ENCODE measurements at places on chromosomes 2 and 18. TPM values are rescaled to one million over a fixed set of nuclear protein-coding genes. Genes with fewer than 3 reads are reported as not detected.

Gene TMEM198
- total RNA-seq, result 0.53 TPM

Gene CTDSP1
- total RNA-seq, result 84.8 TPM

Gene NCKAP5
- total RNA-seq, result under 0.01 TPM

Gene MC4R
- total RNA-seq, result not detected

Gene ERCC3
- total RNA-seq, result 28.3 TPM

Gene KCNS3
- total RNA-seq, result 0.18 TPM

Gene COLEC11
- not detected for total RNA-seq

Gene HSBP1L1
- 19.3 TPM for total RNA-seq

Gene LYG1
- total RNA-seq, result 1.1 TPM

Data from myometrial cell (primary cell).